ENCODE measurements at places on chromosomes 4 and X. TPM values are rescaled to one million over a fixed set of nuclear protein-coding genes. Genes with fewer than 3 reads are reported as not detected.

GRCh38 chr4:145189981-145190380 is 9.6 kb upstream of the OTUD4 start:
- H3K4me1 ChIP-seq, result no peaks in the 10 kb centered on the region
- H3K36me3 ChIP-seq, result no peaks in the 10 kb centered on the region
- H3K4me3 ChIP-seq, result no peak overlapping the region
- no peak overlapping the region for H3K27ac ChIP-seq
- H3K27me3 ChIP-seq, result peaks cover 2% of the 10 kb centered on the region

- peaks cover 37% of the 10 kb centered on the region for H3K27me3 ChIP-seq
- H3K4me1 ChIP-seq, result no peaks in the 10 kb centered on the region
- no peaks in the 10 kb centered on the region for H3K36me3 ChIP-seq
- no peak overlapping the region for H3K4me3 ChIP-seq
- no peak overlapping the region for H3K27ac ChIP-seq
Measured at GRCh38 chrX:120000490-120001246, 57.1 kb upstream of the NKAP start.

- no peaks in the 10 kb centered on the region for H3K27me3 ChIP-seq
- H3K27ac ChIP-seq, result no peak overlapping the region
- H3K4me3 ChIP-seq, result no peak overlapping the region
- no peaks in the 10 kb centered on the region for H3K4me1 ChIP-seq
Measured at GRCh38 chrX:74349387-74349786, 45.4 kb downstream of the ZCCHC13 start.

DNA sequence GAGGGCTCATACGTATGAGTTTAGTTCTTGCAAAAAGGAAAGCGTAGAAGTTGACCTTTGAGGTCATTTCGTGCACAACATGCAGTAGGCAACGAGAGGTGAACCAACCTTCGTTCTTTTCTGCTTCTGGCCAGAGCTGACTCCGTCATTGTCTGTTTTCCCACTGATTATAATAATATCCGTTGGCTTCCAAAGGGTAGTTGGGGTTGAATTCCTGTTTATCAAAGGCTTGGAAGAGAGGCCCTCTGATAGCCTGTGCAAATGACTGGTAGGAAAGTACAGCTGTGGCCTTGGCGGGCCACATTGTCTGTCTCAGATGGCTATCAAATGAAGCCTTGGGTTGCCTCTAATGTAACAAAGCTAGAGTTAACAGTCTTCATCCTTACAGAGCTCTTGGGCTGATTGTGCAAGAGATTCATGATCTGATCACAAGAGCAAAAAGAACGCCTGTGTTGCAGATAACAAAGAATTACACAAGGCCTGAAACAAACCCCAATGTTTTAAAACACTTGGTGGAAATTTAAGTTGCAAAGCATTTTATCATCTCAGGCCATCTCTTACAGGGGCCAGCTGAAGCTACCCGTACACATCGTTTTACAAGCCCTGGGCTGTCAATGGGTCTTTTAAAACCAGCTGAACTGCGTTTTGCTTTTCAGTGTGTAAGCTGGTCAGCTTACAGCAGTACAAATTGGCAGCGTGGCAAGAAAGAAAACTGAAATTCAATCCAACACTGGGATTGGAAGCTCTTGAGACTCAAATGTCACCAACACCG is 46.1 kb upstream of the FAM9C start:
- H3K27me3 ChIP-seq, result no peaks in the 10 kb centered on the region
- H3K4me1 ChIP-seq, result 0 out of 2 replicates have a peak, but pooled peaks cover 2% of the 10 kb centered on the region
- DNase-seq, result peak; percentile 51
- H3K4me3 ChIP-seq, result no peak overlapping the region

The NSG1 gene
- 0.56 TPM for total RNA-seq

The HSPA4L gene
- total RNA-seq, result 2.3 TPM

DNA sequence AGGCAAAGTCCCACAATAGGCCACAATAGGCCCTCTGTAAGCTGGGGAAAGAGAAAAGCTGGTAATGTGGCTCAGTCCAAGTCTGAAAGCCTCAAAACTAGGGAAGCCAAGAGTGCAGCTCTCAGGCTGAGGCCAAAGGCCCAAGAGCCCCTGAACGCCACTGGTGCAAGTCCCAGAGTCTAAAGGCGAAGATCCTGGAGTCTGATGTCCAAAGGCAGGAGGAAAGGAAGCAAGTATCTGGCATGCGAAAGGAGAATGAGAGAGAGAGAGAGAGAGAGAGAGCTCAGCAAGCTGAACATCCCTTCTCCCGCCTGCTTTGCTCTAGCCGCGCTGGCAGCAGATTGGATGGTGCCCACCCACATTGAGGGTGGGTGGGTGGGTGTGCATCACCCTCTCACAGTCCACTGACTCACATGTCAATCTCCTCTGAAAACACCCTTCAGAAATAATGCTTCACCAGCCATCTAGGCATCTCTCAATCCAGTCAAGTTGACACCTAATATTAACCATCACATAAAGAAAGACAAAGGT is 30.9 kb upstream of the ELF2 start:
- H3K4me1 ChIP-seq, result 0 out of 2 replicates have a peak, but pooled peaks cover 2% of the 10 kb centered on the region
- no peaks in the 10 kb centered on the region for H3K36me3 ChIP-seq
- no peaks in the 10 kb centered on the region for H3K27me3 ChIP-seq
- H3K27ac ChIP-seq, result no peak overlapping the region
- peak; percentile 6 for DNase-seq

The OPN1MW2 gene
- total RNA-seq, result not detected

GRCh38 chrX:973010-973632 is 239.3 kb downstream of the CRLF2 start:
- H3K27ac ChIP-seq, result no peak overlapping the region
- DNase-seq, result no peak
- no peaks in the 10 kb centered on the region for H3K27me3 ChIP-seq
- no peaks in the 10 kb centered on the region for H3K36me3 ChIP-seq

GRCh38 chr4:38600575-38600974 is 63.4 kb upstream of the KLF3 start:
- H3K36me3 ChIP-seq, result no peaks in the 10 kb centered on the region
- no peak for DNase-seq
- H3K27ac ChIP-seq, result no peak overlapping the region
- no peak overlapping the region for H3K4me3 ChIP-seq

DNA sequence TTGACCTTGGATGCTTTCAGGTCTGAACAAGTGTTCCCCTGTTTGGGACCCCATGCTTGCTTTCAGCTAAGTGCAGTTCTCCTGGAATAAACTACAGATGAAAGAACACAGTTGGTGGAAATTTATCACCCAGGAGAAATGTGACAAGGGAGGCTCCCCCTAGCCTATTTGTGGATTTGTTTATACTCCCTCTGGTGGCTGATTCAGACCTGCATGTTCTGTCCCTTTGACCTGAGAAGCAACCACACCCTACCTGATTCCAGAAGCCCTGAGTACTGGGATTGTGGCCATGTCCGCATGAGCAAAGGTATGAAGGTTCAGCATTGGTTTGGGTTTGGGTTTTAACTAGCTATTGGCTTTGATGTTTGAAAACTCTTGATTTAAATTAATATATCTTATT is 440.9 kb downstream of the MID1IP1 start:
- no peak overlapping the region for H3K27ac ChIP-seq
- H3K4me1 ChIP-seq, result no peaks in the 10 kb centered on the region
- H3K4me3 ChIP-seq, result no peak overlapping the region
- no peaks in the 10 kb centered on the region for H3K36me3 ChIP-seq
- no peak for DNase-seq

DNA sequence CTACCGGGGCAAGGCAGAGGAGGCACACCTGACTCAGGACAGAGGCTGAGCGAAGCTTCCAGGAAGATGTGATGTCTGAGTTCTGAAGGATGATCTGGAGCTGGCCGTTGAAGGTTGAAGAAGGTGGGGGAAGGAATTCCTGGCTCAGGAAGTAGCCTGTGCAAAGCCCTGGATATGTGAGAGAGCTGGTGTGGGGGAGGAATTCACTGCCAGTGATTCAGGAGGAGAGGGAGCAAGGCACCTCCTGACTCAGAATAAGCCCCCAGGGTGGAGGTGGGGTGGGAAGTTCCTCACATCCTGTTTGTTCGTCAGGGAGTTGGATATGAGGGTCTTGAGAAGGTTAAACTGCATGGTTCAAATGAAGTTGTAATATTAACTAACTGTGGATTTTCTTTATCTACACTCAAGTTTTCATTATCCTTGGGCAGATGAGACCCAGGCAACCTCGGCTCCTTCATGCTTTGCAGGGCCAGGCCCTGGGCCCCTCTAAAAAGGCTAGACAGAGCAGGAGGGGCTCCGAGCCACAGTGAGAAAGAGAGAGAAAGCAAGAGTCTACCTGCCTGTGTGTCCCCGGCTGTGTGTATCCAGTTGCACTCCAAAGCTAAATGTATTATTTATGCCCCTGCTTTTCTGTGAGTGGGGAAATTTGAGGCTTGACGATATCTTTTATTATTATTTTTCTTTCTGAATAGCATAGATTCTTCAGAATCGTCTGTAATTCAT is 7.1 kb downstream of the NHSL2 start:
- H3K36me3 ChIP-seq, result no peaks in the 10 kb centered on the region
- DNase-seq, result peak; percentile 58
- H3K4me3 ChIP-seq, result no peak overlapping the region
- peaks cover 2% of the 10 kb centered on the region for H3K4me1 ChIP-seq

DNA sequence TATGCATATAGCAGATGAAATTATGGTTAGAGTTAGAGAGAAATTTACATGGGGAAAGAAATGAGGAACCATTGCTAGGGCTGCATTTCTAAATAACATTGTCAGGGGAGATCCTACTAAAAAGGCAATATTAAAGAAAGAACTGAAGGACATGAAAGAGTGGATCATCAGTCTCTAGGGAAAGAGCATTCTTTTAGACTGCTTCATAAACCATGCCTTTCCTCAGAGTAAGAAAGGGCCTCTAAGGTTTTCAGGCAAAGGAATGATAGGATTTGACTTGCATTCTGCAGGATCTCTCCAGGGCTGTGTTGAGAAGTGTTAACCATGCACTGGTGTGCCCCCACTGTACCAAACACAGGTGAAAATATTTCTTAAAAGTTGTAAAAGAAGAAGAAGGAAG is 385.4 kb upstream of the MAD2L1 start:
- no peak overlapping the region for H3K27ac ChIP-seq
- no peaks in the 10 kb centered on the region for H3K4me1 ChIP-seq
- H3K4me3 ChIP-seq, result no peak overlapping the region
- H3K27me3 ChIP-seq, result no peaks in the 10 kb centered on the region
- DNase-seq, result no peak

GRCh38 chrX:13854003-13854402 is 37.1 kb upstream of the GPM6B start:
- no peak overlapping the region for H3K4me3 ChIP-seq
- peaks cover 7% of the 10 kb centered on the region for H3K27me3 ChIP-seq
- no peaks in the 10 kb centered on the region for H3K4me1 ChIP-seq
- H3K36me3 ChIP-seq, result no peaks in the 10 kb centered on the region
- no peak overlapping the region for H3K27ac ChIP-seq
- DNase-seq, result no peak

- no peak overlapping the region for H3K27ac ChIP-seq
- no peaks in the 10 kb centered on the region for H3K36me3 ChIP-seq
- no peaks in the 10 kb centered on the region for H3K4me1 ChIP-seq
- no peak for DNase-seq
- no peak overlapping the region for H3K4me3 ChIP-seq
Measured at GRCh38 chr4:79250887-79251286, 75.0 kb downstream of the NAA11 start.

DNA sequence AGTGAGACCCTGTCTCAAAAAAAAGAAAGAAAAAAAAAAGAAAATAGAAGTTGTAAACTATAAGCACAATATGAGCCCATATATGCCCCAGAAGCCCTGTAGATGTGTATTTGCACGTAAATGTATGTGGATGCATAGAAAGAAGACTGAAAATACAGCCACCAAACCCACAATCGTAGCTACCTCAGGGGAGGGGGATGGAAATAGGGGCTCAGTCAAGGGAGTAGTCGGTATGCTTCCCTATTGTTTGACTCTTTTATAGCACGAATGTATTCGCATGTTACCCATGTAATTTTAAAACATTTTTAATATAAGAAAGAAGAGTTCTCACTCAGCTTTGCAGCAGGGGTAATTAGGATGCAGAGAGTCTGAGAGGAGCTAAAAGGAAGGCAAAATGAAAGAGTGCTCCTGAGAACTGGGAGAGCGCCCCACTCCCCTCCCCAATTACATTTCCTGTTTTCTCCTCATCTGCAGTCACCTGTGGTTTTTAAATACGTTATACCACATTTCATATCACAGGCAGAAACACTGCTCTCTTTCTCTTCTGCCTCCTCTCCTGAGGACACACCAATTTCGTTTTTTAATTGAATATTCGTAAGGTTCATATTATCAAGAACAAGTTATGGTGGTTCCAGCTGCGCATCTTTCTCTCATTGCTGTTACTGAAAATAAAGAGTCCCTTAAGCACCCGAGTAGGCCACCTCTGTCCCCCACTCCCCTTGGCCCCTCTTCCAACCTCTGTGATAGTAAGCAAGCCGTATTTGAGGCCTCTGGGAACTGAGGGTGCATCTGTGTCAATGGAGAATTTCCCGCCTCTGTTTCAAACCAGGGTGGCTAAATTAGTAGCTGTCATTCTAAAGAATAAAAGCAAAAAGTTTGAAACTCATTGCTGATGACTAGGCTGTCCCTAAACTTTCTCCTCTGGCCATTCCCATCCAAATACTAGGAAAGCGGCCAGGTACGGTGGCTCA is 10.7 kb downstream of the SEPTIN6 start:
- H3K4me3 ChIP-seq, result no peak overlapping the region
- H3K4me1 ChIP-seq, result peaks cover 5% of the 10 kb centered on the region
- no peaks in the 10 kb centered on the region for H3K36me3 ChIP-seq
- H3K27ac ChIP-seq, result no peak overlapping the region
- no peaks in the 10 kb centered on the region for H3K27me3 ChIP-seq
- no peak for DNase-seq

DNA sequence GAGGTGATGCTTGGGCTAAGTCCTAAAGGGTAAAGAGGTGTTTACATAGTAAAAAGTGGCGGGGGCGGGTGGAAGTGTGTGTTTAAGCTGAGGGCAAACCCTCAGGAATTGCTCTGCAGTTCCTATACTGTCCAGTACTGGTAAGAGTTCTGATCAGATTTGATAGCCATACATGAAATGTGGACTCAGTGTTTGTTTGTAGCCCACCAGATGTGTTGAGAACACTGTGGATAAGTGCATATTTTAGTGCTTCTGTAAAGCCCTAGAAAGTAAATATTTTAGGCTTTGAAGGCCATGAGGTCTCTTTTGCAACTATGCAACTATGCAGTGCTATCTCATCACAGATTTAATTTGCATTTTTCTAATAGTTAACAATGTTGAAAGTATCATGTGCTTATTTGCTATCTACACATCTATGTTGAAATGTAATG is 80.7 kb upstream of the EOLA2 start:
- H3K36me3 ChIP-seq, result no peaks in the 10 kb centered on the region
- H3K27me3 ChIP-seq, result no peaks in the 10 kb centered on the region

The TMSB15B gene
- total RNA-seq, result 7.9 TPM

DNA sequence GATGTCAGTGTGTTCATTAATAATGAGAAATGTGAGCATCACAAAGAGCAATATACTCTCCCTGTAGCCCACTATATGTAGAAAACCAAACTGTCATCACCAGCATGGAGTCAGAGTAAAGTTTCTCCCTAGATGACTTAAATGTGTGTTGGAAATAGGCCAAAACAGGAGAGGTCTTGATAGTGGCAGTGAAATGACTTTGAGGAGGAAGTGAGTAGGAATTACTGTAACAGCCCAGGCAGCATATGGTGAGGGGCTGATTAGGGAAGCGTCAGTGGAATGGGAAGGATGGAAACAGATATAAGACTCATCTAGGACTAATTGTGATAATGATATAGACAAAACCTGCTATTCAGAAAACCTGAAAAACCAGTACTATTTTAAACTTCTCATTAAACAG is 83.9 kb downstream of the ATXN3L start:
- no peak for DNase-seq
- no peaks in the 10 kb centered on the region for H3K27me3 ChIP-seq
- H3K4me3 ChIP-seq, result no peak overlapping the region
- H3K4me1 ChIP-seq, result no peaks in the 10 kb centered on the region
- no peak overlapping the region for H3K27ac ChIP-seq

- H3K27ac ChIP-seq, result no peak overlapping the region
- no peaks in the 10 kb centered on the region for H3K4me1 ChIP-seq
- no peak overlapping the region for H3K4me3 ChIP-seq
Measured at GRCh38 chr4:93760284-93760683, 68.3 kb upstream of the ATOH1 start.
